Ovary (tissue), 10 donors: ENCODE measurements at places on chromosomes 7 and 10. TPM values are rescaled to one million over a fixed set of nuclear protein-coding genes. Genes with fewer than 3 reads are reported as not detected.
A peak's percentile ranks its signal among the peaks of the same experiment; 100 is the strongest.

DNA sequence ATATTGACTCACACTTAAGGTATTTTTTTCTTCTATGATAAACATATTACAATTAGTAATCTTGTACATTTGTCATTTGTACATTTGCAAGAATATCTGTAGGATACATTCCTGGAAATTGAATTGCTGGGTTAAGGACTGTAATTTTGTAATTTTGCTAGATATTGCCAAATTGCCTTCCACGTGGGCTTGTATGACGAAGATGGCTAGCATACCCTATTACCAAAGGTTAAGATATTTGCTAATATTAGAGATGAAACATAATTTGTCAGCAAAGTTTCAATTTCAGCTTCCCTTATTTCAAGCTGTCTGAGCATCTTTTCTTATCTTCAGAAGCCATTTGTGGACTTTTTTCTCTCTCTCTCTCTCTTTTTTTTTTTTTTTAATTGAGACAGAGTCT, 1.0 kb upstream of the LYZL2 start:
- no peak for DNase-seq
- H3K4me3 ChIP-seq, result no peak overlapping the region
- H3K27ac ChIP-seq, result no peak overlapping the region
- no peaks in the 10 kb centered on the region for H3K36me3 ChIP-seq
- no peaks in the 10 kb centered on the region for H3K27me3 ChIP-seq

DNA sequence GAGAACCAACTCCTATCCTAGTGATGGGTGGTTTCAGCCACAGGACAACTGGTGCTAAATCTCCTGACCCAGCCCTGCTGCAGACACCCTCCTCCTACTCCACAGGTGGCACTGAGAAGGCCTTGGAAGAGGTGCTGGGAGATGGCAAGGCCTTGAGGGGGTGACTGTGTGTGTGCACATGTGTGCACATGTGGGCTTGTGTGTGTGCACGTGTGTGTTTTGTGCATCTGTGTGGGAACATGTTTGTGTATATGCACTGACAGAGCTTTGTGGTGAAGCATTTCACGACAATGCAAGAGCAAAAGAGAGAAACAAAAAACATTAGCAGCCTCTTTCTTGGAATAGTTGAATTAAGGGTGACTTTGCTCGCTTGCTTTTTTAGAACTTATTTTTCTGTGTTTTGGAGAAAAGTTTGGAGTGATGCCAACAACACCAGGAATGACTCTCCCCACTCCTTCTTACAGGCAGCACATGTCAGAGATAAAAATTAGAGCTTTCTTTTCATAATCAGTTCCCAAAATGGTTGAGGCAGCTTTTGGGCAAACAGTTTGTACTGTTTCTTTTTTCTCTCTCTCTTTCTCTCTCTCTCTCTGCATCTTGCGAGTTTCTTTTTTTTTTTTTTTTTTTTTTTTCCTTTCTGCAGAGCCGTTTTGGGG, 69.5 kb downstream of the SEC61G start:
- H3K4me3 ChIP-seq, result peak overlapping the region; percentile 0
- H3K36me3 ChIP-seq, result no peaks in the 10 kb centered on the region
- H3K27me3 ChIP-seq, result no peaks in the 10 kb centered on the region
- no peak overlapping the region for H3K27ac ChIP-seq

DNA sequence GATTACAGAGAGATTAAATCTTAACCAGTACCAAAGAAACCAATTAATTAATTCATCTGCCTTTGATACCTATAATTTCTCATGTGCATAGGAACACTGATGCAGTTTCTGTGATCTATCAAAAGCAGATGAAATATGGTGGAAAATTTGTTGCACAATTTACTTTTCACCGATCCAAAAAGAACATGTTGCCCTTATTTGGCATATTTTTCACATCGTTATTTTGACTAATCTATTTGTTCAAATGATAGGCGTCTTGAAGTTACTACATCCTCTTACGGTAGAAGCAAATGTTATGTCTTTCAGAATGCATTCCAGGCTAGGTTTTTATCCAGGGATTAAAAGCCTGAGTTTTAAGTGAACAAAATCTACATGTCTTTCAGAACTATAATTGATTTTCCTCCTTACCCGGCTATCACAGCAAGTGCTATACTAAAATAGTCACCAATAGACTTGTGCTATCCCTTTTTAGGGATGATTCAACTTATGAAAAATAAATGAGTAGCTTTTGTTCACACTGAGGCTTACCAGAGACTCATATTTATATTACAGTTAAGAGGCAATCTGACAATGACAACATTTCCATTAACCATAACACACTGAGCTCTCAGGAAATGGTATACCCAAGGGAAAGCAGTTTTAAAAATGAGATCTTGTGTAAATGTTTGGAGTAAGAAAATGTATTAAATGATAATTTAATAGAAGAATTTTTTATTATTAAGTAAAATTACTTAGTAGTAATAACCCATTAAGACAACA, 16.8 kb upstream of the TES start:
- no peaks in the 10 kb centered on the region for H3K27me3 ChIP-seq
- no peak for DNase-seq
- no peak overlapping the region for H3K4me3 ChIP-seq

DNA sequence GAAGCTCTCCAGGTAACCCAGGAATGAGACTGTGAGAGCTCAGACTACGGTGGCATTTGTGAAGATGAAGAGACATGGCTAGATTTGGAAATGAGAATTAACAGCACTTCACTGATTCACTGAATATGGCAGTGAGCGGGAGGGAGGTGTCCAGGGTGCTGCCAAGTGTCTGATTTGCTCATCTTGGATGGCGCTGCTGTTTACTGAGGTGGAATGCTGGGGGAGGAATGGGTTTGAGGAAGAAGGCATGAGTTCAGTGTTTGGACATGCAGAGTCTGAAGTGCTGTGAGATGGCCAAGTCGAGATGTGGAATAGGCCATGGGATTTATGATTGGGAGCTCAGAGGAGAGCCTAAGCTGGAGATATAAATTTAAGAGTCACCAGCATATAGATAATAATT, 437.1 kb upstream of the NPVF start:
- no peaks in the 10 kb centered on the region for H3K36me3 ChIP-seq
- peaks cover 15% of the 10 kb centered on the region for H3K4me1 ChIP-seq
- no peaks in the 10 kb centered on the region for H3K27me3 ChIP-seq
- H3K27ac ChIP-seq, result no peak overlapping the region
- peak; percentile 54 for DNase-seq

DNA sequence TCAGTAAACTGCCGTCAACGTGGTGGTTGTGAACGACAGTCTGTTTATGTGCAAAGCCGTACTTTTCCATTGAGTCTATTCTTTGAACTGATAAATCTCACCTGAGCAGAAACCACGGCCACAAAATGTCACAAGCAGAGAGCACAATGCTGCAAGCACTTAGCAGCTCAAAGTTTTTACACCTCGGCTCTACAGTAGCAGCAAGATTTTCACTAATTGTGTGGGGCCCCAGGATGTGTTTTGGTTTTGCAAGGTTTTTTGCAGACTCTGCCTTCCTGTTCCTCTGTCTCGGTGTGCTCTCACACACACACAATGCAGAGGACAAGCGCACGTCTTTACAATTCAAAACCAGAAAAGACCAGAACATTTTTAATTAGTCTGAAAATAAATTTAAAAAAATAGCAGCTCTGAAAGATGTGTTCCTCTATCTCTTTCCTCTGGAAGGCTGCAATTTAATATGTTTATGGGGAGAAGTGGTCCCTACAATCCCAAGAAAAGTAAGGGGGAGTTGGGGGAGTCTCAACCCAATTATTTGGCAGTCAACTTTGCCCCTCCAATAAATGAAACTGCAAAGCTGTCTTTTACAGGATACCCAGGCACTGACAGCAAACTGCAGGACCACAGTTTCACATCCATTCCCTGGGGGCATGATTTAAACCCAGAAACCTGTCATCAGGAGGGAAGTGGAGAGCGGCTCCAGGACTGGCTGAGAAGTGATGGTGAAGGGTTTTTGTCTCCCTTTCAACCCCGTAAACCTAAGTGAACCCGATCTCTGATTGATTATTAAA, 73.8 kb upstream of the SFMBT2 start:
- no peak overlapping the region for H3K4me3 ChIP-seq
- no peaks in the 10 kb centered on the region for H3K36me3 ChIP-seq
- DNase-seq, result no peak
- H3K27ac ChIP-seq, result no peak overlapping the region
- no peaks in the 10 kb centered on the region for H3K27me3 ChIP-seq

- H3K4me1 ChIP-seq, result peaks cover 4% of the 10 kb centered on the region
- DNase-seq, result no peak
- H3K27me3 ChIP-seq, result no peaks in the 10 kb centered on the region
- no peaks in the 10 kb centered on the region for H3K36me3 ChIP-seq
Measured at GRCh38 chr7:123773481-123773880, 24.7 kb upstream of the WASL start.

GRCh38 chr10:14032406-14032998, 298.2 kb downstream of the FRMD4A start:
- H3K4me1 ChIP-seq, result no peaks in the 10 kb centered on the region
- H3K27me3 ChIP-seq, result no peaks in the 10 kb centered on the region
- no peaks in the 10 kb centered on the region for H3K36me3 ChIP-seq
- no peak overlapping the region for H3K4me3 ChIP-seq
- DNase-seq, result no peak
- no peak overlapping the region for H3K27ac ChIP-seq

DNA sequence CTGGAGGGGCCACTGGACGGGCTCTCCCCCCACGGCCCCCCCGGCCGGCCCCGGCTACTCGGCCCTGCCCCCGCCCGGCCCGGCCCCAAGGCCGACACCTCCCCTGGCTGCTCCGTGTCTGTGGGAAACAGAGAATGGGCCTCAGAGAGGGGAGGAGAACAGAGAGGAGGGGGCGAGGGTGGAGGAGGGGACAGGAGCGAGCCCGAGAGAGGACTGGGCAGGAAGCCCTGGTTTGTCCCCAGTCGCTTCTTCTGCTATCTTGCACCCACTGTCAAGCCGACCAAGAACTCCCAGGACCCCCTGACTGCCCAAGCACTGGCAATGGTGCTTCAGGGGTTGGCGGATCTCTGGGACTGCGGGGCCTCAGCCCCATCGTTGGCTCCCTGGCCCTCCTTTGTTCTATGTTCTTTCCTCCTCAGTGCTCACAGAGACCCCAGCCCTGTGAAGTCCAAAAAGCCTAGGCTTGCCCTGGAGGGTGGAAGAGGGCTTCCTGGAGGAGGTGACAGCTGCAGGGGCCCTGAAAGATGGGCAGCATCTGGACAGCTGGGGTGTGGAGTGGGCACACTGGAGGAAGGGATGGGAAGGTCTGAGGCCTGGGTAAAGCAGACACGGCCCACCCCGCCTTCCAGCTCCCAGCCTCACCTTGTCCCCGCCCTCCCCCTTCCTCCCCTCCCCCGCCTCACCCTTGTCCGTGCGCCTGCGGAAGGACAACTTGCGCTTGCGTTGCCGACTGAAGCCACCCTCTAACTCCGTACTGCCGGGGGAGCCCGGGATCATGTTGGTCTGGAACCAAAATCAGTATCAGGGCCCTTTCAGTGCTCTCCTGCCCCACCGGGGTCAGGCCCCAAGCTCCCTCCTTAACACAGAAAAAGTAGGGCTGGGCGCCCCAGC, 30.1 kb downstream of the KCNH2 start:
- DNase-seq, result no peak
- H3K27ac ChIP-seq, result no peak overlapping the region
- no peaks in the 10 kb centered on the region for H3K36me3 ChIP-seq
- no peak overlapping the region for H3K4me3 ChIP-seq
- H3K4me1 ChIP-seq, result no peaks in the 10 kb centered on the region
- no peaks in the 10 kb centered on the region for H3K27me3 ChIP-seq

DNA sequence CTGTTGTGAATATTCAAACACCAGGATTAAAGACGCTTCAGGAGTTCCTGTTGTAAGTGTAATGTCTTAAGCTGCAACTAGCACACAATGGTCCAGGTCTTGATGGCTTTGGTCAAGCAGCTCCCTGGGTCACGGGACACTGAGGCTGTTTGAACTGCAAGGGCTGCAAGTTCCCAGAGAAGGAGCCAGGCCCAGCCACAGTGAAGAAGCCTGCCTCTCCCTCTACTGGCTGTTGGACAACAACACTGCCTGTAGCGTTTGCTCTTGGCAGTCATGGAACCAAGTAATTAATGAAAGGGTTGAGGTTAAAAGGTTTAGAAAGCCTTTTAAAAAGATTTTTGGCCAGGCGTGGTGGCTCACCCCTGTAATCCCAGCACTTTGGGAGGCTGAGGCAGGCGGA, 31.9 kb upstream of the GUSB start:
- no peak overlapping the region for H3K27ac ChIP-seq
- DNase-seq, result peak; percentile 33
- no peaks in the 10 kb centered on the region for H3K27me3 ChIP-seq
- H3K4me1 ChIP-seq, result no peaks in the 10 kb centered on the region
- no peak overlapping the region for H3K4me3 ChIP-seq
- no peaks in the 10 kb centered on the region for H3K36me3 ChIP-seq

DNA sequence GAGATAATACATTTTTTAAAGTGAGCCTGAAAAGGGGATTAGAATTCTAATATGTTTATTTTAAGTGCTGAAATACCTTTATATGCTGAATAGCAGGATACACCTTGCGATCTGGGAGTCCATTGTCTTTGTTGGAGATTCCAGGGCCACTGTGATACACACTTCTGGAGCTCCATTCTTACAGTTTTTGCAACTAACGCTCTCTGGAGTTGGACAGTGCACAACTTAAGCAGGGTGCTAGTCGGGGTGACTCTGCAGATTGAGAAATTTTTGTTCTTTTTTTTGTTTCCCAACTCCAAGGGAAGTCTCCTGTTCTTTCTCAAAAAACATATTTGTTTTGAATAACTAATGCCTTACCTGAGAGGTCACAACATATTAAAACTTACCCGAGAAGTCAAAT, 23.7 kb upstream of the POU6F2 start:
- H3K4me3 ChIP-seq, result no peak overlapping the region
- no peaks in the 10 kb centered on the region for H3K27me3 ChIP-seq
- H3K36me3 ChIP-seq, result no peaks in the 10 kb centered on the region
- no peak for DNase-seq

DNA sequence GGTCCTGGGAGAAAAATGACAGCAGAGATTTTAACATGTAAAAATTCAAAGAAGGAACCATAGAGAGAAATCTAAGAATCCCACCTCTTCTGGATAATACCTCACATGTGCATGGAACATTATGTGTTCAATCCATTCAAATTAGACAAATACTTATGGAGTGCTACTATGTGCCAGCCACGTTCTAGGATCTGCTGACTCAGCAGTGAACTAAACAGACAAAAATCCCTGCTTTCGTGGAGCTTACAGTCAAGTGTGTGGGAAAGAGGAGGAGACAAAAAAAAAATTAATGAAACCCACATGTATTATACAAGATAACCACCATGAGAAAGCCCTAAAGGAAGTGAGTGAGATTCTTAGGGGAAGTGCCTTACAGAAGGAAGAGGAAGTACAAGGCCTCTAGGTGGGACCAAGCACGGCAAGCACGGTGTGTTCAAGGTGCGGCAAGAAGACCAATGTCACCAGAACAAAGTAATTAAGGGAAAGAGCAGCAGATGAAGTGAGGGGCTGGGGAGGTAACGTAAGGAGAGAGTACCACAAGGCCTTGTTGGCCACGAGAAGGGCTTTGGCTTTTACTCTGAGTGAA, 71.0 kb downstream of the SLC25A13 start:
- H3K27ac ChIP-seq, result no peak overlapping the region
- H3K27me3 ChIP-seq, result no peaks in the 10 kb centered on the region
- H3K36me3 ChIP-seq, result no peaks in the 10 kb centered on the region
- no peak for DNase-seq

The BTAF1 gene
- 26.6 TPM for polyA plus RNA-seq

The NAT16 gene
- polyA plus RNA-seq, result not detected

The TMEM176B gene
- 109 TPM for polyA plus RNA-seq

The CUTC gene
- polyA plus RNA-seq, result 16.4 TPM

The TCAF2 gene
- polyA plus RNA-seq, result 2.4 TPM

The EZH2 gene
- polyA plus RNA-seq, result 2.8 TPM

The CYP2C19 gene
- polyA plus RNA-seq, result not detected
